ENCODE measurements at places on chromosomes 2 and 18.

- DNase-seq: no peak
Measured at GRCh38 chr2:143762176-143762928, 633.1 kb downstream of the ARHGAP15 start.

- DNase-seq: no peak
Measured at GRCh38 chr2:229832510-229832898, 89.3 kb downstream of the TRIP12 start.

DNA sequence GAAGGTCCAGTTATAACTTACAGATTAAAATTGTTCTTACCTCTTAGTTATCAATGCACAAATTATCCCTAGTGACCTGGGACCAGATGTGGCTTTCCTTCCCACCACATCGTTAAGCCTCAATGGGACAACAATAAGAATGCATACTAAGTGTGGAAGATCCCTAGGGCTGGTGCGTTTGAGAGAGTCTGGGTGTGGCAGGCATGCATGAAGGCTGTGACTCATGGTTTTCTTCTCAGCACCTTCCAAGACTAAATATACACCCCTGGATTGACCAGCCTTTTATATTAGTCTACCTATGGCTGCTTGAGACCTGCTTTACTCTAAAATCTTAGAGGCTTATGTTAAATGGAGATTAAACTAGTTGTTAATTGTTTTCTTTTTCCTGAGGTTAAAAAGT is 261.7 kb upstream of the SLC14A2 start:
- no peak for DNase-seq

GRCh38 chr18:76808561-76808960 is 13.8 kb upstream of the ZNF236 start:
- no peak for DNase-seq
